Lower lobe of right lung (tissue), 2 donors: ENCODE measurements at places on chromosomes 2 and 18. TPM values are rescaled to one million over a fixed set of nuclear protein-coding genes. Genes with fewer than 3 reads are reported as not detected.
A peak's percentile ranks its signal among the peaks of the same experiment; 100 is the strongest.

ACTG2 gene
- total RNA-seq, result 22.2 TPM

APCDD1 gene
- 33.4 TPM for total RNA-seq

TLX2 gene
- not detected for total RNA-seq

SPRED2 gene
- total RNA-seq, result 43.9 TPM

CCNYL1 gene
- 25.6 TPM for total RNA-seq

MC4R gene
- total RNA-seq, result 0.35 TPM

SLC16A14 gene
- total RNA-seq, result 2.2 TPM

TEX44 gene
- not detected for total RNA-seq

OTX1 gene
- total RNA-seq, result 0.27 TPM

NTSR2 gene
- total RNA-seq, result not detected

MEP1B gene
- total RNA-seq, result not detected

CD28 gene
- 2.2 TPM for total RNA-seq

G6PC2 gene
- not detected for total RNA-seq

- H3K27ac ChIP-seq, result no peak overlapping the region
- peaks cover 35% of the 10 kb centered on the region for H3K4me1 ChIP-seq
- H3K27me3 ChIP-seq, result peaks cover 100% of the 10 kb centered on the region
Observed at GRCh38 chr2:172093416-172094293, 8.3 kb downstream of the DLX1 start.

DNA sequence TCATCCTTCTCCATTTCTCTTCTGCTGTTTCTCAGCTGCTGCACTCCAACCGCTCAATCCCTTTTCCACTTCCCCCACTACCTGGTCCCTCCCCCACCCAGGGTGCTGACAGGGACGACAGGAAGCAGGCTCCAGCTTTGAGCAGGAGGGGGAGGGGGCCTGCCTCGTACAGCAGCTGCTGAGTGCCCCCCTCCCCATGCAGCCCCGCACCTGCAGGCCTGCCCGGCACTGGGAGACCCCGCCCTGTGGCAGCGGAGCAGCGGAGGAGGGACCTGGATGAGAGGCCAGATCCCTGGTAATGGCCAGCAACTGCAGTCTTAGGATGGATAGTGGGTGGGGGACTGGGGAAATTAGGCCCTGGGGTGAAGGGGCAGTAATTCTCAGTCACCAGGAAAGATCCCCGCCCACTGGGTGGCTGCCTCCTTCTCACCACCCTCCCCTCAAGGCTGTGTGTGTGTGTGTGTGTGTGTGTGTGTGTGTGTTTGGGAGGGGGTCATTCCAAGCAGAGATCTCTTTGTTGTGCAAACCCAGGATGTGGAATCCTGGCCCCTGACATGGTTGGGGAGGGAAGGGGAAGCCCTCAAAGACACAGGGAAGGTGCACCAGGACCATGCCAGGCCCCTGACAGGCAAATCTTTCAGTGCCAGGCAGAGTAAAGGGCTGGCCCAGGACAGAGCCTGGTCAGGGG is 6.8 kb upstream of the CRYBA2 start:
- H3K4me3 ChIP-seq, result no peak overlapping the region
- H3K36me3 ChIP-seq, result no peaks in the 10 kb centered on the region
- H3K27ac ChIP-seq, result no peak overlapping the region
- peaks cover 90% of the 10 kb centered on the region for H3K27me3 ChIP-seq
- peaks cover 33% of the 10 kb centered on the region for H3K4me1 ChIP-seq

GRCh38 chr2:222903234-222904220 is 42.7 kb downstream of the ACSL3 start:
- no peak overlapping the region for H3K27ac ChIP-seq
- DNase-seq, result no peak
- no peaks in the 10 kb centered on the region for H3K27me3 ChIP-seq
- H3K4me3 ChIP-seq, result no peak overlapping the region
- H3K36me3 ChIP-seq, result no peaks in the 10 kb centered on the region

DNA sequence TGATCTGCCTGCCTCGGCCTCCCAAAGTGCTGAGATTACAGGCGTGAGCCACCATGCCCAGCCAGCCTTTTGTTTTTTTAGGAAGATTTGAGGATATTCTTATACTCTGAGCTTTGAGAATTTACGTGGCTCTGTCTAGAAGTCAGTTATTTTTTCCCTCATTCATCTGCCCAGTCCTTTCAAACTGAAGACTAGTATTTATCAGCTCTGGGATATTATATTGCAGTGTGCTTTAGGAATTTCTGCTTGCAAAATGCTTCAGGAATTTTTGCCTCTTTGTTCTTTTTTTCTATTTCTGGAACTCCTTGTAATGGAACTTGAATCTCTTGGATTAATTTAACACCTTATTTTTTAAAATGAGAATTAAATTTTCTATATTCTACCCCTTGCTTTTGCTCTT is 22.6 kb downstream of the ACSL3 start:
- H3K36me3 ChIP-seq, result no peaks in the 10 kb centered on the region
- H3K4me1 ChIP-seq, result peaks cover 43% of the 10 kb centered on the region
- H3K27ac ChIP-seq, result peak overlapping the region; percentile 0
- no peak for DNase-seq

DNA sequence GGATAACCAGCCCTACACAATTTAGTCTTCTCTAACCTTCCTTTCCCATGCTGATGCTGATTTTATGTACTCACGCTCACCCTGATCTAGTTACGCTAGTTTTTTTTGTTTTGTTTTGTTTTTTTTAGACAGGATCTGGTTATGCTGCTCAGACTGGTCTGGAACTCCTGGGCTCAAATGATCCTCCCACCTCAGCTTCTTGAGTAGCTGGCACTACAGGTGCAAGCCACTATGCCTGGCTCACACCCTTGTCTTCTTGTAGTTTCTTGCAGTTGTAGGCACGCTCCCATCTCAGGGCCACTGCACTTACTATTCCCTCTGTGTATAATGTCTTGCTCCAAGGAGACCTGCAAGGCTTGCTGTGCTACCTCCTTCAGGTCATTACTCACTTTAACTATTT is 6.2 kb downstream of the PELI1 start:
- H3K4me3 ChIP-seq, result no peak overlapping the region
- H3K36me3 ChIP-seq, result no peaks in the 10 kb centered on the region
- H3K27me3 ChIP-seq, result no peaks in the 10 kb centered on the region
- H3K27ac ChIP-seq, result peak overlapping the region; percentile 12

DNA sequence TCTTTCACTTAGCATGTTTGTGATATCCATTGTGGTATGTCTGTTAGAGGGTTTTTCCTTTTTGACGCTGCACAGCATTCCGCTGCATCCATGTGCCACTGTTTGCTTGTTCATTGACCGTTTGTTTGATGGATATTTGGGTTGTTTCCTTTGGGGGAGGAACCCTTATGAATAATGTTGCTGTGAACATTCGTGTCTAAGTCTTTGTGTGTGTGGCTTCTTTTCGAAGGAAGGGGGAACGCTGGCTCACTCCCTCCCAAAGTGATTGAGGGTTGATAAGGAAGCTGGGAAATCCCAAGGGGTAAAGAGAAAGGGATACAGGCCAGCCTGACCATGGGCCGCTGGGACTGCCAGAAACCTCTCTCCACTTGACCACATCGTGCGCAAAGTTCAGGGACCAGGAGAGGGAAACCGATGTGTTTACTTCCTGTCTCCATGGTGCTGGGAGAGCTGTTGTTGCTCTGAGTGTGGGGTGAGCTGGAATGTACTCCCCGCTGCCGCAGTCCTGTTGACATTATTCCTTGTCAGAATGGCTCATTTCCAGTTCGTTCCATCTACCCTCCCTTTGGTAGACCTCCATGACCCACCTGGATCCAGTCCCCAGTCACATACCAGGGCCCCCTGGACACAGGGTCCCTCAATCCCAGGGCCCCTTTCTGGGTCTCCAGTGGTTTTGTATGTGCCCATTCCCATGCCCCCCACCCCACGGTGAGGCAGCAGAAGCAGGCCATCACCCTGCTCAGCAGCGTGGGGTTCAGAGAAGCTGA is 39.6 kb downstream of the HS1BP3 start:
- H3K4me3 ChIP-seq, result no peak overlapping the region
- no peaks in the 10 kb centered on the region for H3K36me3 ChIP-seq
- peaks cover 62% of the 10 kb centered on the region for H3K4me1 ChIP-seq
- no peaks in the 10 kb centered on the region for H3K27me3 ChIP-seq
- peak overlapping the region; percentile 91 for H3K27ac ChIP-seq
- DNase-seq, result peak; percentile 84

GRCh38 chr2:232772531-232772930 is 3.8 kb downstream of the KCNJ13 start:
- peaks cover 42% of the 10 kb centered on the region for H3K36me3 ChIP-seq
- DNase-seq, result no peak
- no peaks in the 10 kb centered on the region for H3K4me1 ChIP-seq
- no peak overlapping the region for H3K4me3 ChIP-seq
- H3K27ac ChIP-seq, result no peak overlapping the region

GRCh38 chr18:57802213-57803102 is 657 bp downstream of the ATP8B1 start:
- H3K36me3 ChIP-seq, result no peaks in the 10 kb centered on the region
- peaks cover 15% of the 10 kb centered on the region for H3K27me3 ChIP-seq
- peak overlapping the region; percentile 70 for H3K27ac ChIP-seq
- no peak for DNase-seq
- peaks cover 15% of the 10 kb centered on the region for H3K4me1 ChIP-seq
- peak overlapping the region; percentile 72 for H3K4me3 ChIP-seq

GRCh38 chr2:138964418-138964817 is 184.2 kb upstream of the NXPH2 start:
- no peak overlapping the region for H3K4me3 ChIP-seq
- H3K4me1 ChIP-seq, result no peaks in the 10 kb centered on the region
- H3K36me3 ChIP-seq, result no peaks in the 10 kb centered on the region
- DNase-seq, result no peak
- H3K27ac ChIP-seq, result no peak overlapping the region

GRCh38 chr18:48839819-48840490 is 110.8 kb downstream of the SMAD7 start:
- H3K4me3 ChIP-seq, result no peak overlapping the region
- H3K27me3 ChIP-seq, result no peaks in the 10 kb centered on the region
- H3K4me1 ChIP-seq, result peaks cover 68% of the 10 kb centered on the region
- H3K36me3 ChIP-seq, result no peaks in the 10 kb centered on the region

DNA sequence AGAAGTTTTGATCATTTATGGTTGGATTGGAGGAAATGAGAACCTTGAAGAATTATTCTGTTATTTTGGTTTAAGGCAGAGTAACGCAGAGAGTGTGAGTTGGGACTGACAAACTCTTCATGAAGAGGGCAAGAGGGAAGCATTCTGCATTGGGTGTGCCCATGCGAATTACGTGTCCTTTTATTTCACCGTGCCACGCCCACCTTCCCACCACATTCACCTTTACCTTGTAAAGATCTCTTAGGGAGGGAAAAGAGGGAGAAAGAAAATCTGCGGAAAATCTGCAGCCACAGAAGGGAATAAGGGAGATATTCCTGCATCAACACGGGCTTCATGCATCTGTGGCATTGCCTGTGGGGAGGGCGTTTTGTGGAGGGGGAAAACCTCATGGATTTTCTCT is 31.8 kb downstream of the SLC9A4 start:
- no peak overlapping the region for H3K4me3 ChIP-seq
- H3K36me3 ChIP-seq, result no peaks in the 10 kb centered on the region
- H3K4me1 ChIP-seq, result no peaks in the 10 kb centered on the region
- H3K27ac ChIP-seq, result no peak overlapping the region

DNA sequence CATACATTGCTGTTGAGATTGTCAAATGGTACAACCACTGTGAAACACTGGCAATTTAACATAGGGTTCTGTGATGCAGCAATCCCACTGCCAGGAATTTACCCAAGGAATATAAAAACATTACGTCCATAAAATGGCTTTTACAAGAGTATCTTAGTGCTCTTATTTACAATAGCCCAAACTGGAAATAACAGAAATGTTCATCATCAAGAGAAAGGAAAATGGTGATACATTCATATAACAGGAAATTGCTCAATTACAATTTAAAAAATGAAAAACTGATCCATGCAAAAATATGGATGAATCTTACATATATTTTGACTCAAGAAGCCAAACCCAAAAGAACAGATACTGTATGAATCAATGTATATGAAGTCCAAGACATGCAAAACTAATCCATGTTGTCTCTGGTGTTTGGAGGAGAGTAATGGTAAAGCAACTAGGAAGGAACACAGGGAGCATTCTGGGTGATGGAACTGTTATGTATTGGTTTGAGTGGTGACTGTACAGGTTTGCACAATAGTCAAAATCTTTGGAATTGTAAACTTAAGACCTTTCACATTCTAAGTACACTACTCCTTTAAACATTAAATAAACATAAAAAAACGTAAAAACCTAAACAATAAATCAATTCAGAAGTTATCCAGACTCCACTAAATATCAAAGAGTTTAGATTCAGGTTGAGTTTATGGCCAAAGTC is 104.8 kb upstream of the WDR75 start:
- no peak overlapping the region for H3K4me3 ChIP-seq
- no peaks in the 10 kb centered on the region for H3K36me3 ChIP-seq
- no peaks in the 10 kb centered on the region for H3K4me1 ChIP-seq
- no peak for DNase-seq
- no peak overlapping the region for H3K27ac ChIP-seq

GRCh38 chr2:226915846-226916360 is 80.0 kb downstream of the RHBDD1 start:
- H3K27me3 ChIP-seq, result no peaks in the 10 kb centered on the region
- no peak overlapping the region for H3K4me3 ChIP-seq
- H3K27ac ChIP-seq, result no peak overlapping the region
- H3K36me3 ChIP-seq, result no peaks in the 10 kb centered on the region
- no peak for DNase-seq

- no peak for DNase-seq
- no peaks in the 10 kb centered on the region for H3K36me3 ChIP-seq
- H3K27me3 ChIP-seq, result no peaks in the 10 kb centered on the region
- peaks cover 9% of the 10 kb centered on the region for H3K4me1 ChIP-seq
- H3K4me3 ChIP-seq, result no peak overlapping the region
Observed at GRCh38 chr2:37886745-37887144, 38.3 kb upstream of the RMDN2 start.

DNA sequence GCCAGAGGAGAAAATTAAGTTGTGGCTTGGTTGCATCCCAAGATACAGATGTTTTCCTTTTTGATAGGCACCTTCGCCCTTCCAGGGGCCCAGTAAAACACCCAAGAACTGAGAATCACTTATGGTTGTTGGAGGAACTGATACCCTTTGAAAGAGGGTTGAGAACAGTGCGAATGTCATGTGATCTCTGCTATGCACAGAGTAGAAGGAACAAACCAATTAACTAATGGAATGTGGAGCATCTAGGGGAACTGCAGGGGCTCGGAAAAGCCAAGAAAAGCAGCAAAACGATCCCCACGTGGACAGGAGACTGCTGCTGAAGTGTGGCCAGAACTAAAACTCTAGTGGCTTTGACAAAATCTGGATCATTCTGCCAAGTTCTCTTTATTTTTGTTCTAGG is 58.8 kb downstream of the APOB start:
- H3K4me1 ChIP-seq, result no peaks in the 10 kb centered on the region
- H3K36me3 ChIP-seq, result no peaks in the 10 kb centered on the region
- no peak overlapping the region for H3K27ac ChIP-seq
- H3K4me3 ChIP-seq, result no peak overlapping the region
- no peaks in the 10 kb centered on the region for H3K27me3 ChIP-seq

- DNase-seq, result no peak
- no peaks in the 10 kb centered on the region for H3K36me3 ChIP-seq
- no peak overlapping the region for H3K4me3 ChIP-seq
- H3K27ac ChIP-seq, result no peak overlapping the region
- H3K4me1 ChIP-seq, result no peaks in the 10 kb centered on the region
Observed at GRCh38 chr2:184504252-184504651, 94.1 kb upstream of the ZNF804A start.
